Karpas-422 (cell line): ENCODE measurements at places on chromosomes 12 and 14. TPM values are rescaled to one million over a fixed set of nuclear protein-coding genes. Genes with fewer than 3 reads are reported as not detected.

- peak; percentile 82 for DNase-seq
These were observed 10.1 kb upstream of the GRIP1 start for GRCh38 chr12:66688846-66689439.

DNA sequence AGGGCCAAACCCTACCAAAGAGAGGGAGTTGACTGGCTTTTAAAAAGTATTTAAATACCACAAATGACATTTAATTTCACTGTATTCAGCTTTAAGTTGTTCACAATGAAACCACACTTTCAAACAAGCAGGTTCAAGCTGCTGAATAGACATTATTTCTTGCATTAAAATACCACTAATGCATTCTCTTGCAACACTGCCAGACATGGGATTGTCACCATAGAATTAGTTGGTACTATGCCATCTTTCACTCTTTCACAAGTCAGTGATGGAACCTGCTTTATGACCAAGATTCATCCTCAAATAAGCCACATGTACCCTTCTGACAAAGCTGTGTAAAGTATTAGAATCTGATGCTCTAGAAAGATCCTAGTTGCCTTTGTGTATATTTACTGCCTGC, 239.4 kb downstream of the PAWR start:
- no peak for DNase-seq

Gene ZC2HC1C
- 1.1 and 2.9 TPM in 2 replicates for total RNA-seq

GRCh38 chr12:32454075-32454474, 54.7 kb downstream of the FGD4 start:
- no peak for DNase-seq

GRCh38 chr14:59362513-59362912, 102.7 kb downstream of the GPR135 start:
- no peak for DNase-seq

- DNase-seq, result peak; percentile 36
These were observed 80.3 kb upstream of the NOS1 start for GRCh38 chr12:117441751-117442150.

DNA sequence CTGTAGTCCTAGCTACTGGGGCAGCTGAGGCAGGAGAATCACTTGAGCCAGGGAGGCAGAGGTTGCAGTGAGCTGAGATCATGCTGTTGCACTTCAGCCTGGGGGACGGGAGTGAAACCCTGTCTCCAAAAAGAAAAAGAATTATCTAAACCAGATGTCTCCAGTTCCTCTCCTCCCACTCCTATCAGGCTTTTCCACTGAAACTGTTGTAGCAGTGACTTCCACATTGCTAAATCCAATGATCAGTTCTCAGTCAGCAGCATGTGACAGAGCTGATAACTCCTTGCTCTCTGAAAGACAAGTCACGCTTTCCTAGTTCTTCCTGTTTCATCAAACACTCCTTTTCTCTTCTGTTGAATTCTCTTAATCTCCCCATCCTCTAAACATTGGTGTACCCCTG, 8.6 kb downstream of the SLC38A6 start:
- no peak for DNase-seq

GRCh38 chr14:72063761-72064282, 131.6 kb downstream of the RGS6 start:
- DNase-seq, result no peak

DNA sequence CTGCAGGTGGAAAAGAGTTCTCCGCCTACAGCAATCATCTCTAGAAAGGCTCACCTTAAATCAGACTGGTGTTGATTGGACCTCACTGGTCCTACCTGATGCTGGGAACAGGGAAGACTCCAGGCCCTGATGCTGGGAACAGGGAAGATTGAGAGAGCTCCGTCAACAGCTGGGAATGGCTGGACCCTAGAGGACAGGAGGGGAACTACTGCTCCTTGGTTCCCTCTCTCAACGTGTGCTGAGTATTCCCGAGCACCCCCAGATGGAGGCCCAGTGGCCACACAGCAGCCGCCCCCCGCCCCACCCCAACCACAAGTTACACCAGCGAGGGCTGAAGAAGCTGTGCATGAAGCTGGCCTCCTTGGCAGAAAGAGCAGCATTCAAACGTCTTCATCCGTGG, 240.3 kb downstream of the SLC15A4 start:
- DNase-seq, result no peak

- DNase-seq, result peak; percentile 94
These were observed 6.0 kb upstream of the SLC6A12 start for GRCh38 chr12:219891-220352.

Gene PRKAB1
- total RNA-seq, result 28.1 and 32.7 TPM in 2 replicates

Gene HOXC12
- not detected in 2 replicates for total RNA-seq

Gene NRXN3
- total RNA-seq, result not detected in 2 replicates

DNA sequence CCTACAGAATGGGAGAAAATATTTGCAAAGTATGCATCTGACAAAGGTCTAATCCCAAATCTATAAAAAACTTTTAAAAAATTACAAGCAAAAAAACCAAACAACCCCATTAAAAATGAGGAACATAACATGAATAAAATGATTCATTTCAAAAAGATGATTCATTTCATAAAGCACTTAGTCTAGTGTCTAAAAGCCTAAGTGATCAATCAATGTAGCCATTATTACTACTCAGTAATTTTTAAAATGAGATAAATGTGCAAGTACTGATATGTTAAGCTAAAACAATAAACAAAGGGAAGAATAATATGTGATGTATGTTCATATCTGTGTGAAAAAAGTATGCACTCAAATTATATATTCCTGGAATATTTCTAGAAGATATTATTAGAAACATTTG, 119.1 kb upstream of the GARIN6 start:
- DNase-seq, result no peak

Gene SLC22A17
- total RNA-seq, result not detected in 2 replicates

GRCh38 chr12:52540531-52540930, 12.4 kb downstream of the KRT71 start:
- DNase-seq, result no peak

Gene DDIT3
- 54.3 and 73.3 TPM in 2 replicates for total RNA-seq

GRCh38 chr12:75635606-75636444, 124.4 kb upstream of the KRR1 start:
- DNase-seq, result no peak

DNA sequence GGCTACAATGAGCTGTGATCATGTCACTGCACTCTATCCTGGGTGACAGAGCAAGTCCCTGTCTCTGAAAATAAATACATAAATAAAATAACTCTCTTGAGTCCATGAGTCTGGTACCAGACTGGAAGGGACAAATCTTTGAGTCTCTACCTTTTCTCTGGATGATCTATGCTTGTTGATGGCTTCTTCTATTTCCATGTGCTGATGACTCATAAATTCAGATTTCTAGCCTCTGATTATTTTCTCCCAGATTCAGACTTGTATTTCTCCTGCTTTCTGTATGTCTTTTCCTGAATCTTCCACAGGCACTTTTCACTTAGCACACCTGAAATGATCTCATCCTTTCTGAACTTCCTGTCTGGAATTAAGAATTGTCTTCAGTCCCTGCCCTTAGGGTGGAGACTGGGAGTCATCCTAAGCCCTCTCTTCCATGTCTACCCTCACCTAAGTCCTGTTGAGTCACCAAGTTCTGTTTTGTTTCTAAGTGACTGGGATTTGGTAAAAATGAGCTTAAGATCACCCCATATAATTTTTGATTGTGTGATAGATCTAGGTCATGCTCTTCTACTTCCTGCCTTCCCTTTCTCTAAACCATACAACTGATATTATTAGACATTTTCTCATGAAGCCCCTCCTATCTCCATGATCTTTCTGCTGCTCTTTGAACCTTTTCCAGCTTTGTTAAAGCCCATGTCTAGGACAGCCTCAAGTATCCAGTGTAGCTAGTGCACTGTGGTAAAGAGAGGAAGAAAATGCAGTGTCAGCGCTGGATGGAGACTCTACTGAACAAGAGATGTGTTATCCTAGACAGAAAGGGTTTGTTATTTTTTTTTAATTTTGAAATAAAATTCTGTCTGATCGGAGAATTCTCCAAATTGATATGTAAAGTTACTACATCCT, 13.1 kb downstream of the AKAP6 start:
- no peak for DNase-seq

DNA sequence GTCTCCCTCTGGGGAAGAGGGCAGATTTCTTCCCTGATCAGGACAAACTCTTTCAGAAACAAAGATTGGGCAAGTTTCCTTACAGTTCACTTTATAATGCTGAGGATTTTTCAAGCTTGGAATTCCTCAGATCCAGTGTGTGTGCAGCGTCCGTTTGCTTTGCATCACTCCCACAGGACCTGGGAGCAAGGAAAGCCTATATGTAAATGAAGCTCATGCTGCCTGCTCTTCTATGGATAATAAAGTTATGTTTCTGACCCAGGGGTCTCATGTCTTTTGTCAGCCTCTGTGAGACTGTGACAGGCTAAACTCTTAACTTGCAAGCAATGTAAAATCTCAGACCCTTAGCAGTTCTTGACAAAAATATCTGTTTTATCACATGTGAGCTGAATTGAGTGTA, 41.6 kb downstream of the TRHDE start:
- DNase-seq, result no peak

Gene LRRK2
- total RNA-seq, result 0.07 and 0.15 TPM in 2 replicates

Gene FITM1
- total RNA-seq, result 0.89 and 1.6 TPM in 2 replicates

Gene LALBA
- total RNA-seq, result not detected in 2 replicates

- peak; percentile 89 for DNase-seq
These were observed 8.8 kb upstream of the SP7 start for GRCh38 chr12:53344824-53345485.

DNA sequence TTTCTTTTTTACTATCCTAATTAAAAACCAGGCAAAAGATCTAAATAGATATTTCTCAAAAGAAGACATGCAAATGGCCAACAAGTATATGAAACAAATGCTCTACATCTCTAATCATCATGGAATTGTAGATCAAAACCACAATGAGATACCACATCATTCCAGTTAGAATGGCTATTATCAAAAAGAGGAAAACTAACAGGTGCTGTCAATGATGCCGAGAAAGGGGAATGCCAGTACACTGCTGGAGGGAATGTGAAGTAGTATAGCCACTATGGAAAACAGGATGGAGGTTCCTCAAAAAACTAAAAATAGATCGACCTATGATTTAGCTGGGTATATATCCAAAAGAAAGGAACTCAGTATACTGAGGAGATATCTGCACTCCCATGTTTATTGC, 39.0 kb upstream of the C12orf75 start:
- DNase-seq, result no peak

Gene MMP19
- total RNA-seq, result 0.11 TPM in 1 of 2 replicates, not detected in the other

DNA sequence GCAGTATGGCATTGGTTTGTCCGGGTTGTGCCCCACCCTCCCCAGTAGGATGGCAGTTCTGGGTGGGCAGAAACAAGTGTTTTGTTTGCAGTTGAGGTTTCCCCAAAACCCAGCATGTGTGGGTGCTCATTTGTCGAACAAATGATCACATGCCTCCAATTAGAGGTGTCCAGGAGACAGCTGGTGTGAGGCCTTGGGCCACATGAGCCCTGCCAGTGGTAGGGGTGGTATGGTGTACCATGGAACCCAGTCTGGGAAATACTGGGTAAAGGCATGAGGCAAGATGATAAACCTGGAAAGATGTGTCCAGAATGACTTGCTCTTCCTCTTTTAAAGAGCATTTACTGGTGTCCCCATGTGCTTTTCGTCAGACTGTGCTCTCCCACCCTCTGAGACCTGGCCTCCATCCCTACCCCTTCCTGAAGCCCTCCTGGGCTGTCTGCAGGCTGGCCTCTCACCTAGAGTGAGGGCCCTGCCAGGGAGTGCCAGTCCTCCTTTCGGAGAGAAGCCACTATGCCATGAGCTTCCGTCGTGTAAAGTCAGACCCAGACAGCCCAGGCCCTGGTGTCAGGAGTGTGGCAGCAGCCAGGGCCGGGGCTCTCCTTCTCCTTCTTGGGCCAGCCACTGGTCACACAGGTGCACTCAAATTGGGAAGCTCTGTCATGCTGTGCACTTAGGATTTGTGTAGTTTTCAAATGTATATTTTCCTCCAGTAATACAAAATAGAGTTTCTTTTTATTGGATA, 17.6 kb downstream of the ANKRD9 start:
- DNase-seq, result no peak

- DNase-seq, result no peak
These were observed 110.1 kb downstream of the SAMD4A start for GRCh38 chr14:54676812-54677708.
